Globus pallidus (tissue), 1 donor: ENCODE measurements at places on chromosomes 16 and 17.

GRCh38 chr16:84137287-84137686 lies 7.7 kb downstream of the HSDL1 start:
- no peak for DNase-seq

DNA sequence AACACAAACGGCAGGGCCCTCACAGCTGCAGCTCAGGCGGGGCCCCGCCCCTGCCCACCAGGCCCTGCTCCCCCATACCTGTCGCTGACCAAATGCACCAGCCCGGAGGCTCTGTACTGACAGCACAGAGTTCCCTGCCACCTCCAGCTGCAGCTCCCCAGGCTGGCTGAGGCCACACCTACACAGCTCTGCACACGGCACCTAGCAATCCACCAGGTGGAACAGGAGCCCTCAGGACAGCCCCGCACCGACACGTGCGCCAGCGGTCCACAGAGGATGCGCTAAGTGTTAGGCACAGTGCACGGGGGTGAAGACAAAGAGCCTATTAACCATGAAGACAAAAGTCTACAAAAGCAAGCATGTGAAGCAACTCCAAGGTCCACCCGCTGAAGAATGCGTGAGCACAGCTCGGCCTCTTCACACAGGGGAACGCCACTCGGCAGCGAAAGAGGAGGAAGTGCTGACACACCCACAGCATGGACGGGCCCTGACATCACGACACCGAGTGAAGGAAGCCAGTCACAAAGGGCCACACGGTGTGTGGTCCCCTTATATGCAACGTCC lies 5.4 kb downstream of the ZCCHC14 start:
- no peak for DNase-seq

- no peak for DNase-seq
Measured at GRCh38 chr16:81520560-81521135, 76.0 kb downstream of the CMIP start.

GRCh38 chr17:21166595-21167210 lies 39.9 kb downstream of the DHRS7B start:
- DNase-seq: no peak

DNA sequence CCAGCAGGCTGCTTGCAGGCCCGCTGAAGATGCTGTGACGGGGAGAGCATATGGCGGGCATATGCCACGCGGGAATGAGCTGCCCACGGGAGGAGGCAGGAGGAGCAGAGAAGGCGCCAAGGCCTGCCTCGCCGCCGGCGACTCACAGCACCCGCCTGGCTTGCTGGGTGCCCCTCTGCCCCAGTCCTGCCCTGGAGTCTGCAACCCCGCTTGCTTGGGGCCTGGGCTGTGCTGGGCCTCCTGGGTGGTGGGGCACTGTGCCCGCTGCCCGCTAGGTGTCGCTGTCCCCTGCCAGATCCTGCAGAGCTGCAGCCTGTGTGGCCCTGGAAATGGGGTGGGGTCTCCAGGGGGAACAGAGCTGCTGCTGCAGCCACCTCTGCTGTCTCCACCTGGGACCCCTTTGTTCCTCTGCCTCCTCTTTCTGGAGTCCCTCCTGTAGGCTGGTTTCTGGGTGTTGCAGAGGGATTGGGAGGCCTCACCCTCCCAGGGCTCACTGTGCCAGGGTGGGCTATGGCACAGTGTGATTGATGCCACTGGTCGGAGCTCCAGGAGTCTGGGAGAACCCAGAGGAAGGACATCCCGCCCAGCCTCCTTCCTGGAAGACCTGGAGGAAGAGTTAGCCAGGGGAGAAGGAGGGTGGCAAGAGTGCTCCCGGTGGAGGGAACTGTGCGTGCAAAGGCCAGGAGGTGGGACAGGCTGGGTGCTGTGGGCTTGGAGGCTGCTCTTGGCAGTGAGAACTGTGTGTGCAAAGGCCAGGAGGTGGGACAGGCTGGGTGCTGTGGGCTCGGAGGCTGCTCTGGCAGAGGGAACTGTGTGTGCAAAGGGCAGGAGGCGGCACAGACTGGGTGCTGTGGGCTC lies 141.0 kb upstream of the CIBAR2 start:
- DNase-seq: peak; percentile 24

DNA sequence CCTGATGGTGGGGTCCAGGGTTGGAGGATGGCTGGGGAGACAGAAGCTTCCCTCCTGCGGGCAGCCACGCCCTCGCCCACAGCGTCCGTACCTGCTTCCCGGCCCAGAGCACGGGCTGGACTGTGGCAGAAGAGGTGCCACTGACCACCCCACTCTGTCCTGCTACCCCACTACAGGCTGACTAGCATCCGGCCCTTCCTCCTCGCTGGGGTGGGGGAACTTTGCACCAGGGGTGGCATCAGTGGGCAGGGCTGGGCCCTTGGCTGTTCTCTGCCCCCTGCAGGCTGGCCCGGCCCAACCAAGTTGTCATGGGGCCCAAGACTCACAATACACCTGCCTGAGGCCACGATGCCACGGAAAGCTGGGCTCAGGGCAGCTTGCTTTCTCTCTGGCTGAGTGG lies 73.0 kb downstream of the KLHDC4 start:
- DNase-seq: no peak

- DNase-seq: no peak
Measured at GRCh38 chr17:48611681-48612455, 1.1 kb upstream of the HOXB7 start.

DNA sequence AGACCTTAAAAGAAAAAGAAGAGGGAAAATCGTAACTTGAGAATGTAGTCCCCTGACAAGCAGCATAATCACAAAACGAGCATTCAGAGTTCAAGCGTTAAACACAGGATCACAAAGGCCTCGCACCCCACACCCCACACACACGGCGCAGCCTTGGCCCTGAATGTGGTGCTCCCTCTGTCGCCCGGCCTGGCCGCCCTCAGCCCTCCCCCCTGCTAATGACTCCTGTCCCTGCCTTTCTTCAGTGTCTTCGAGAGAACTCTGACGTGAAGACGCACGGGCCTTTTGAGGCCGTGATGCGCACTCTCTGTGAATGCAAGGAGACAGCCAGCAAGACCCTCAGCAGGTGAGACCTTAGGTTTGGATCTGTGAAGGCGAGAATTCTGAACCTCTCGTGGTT lies 47.5 kb upstream of the ENDOV start:
- DNase-seq: no peak

DNA sequence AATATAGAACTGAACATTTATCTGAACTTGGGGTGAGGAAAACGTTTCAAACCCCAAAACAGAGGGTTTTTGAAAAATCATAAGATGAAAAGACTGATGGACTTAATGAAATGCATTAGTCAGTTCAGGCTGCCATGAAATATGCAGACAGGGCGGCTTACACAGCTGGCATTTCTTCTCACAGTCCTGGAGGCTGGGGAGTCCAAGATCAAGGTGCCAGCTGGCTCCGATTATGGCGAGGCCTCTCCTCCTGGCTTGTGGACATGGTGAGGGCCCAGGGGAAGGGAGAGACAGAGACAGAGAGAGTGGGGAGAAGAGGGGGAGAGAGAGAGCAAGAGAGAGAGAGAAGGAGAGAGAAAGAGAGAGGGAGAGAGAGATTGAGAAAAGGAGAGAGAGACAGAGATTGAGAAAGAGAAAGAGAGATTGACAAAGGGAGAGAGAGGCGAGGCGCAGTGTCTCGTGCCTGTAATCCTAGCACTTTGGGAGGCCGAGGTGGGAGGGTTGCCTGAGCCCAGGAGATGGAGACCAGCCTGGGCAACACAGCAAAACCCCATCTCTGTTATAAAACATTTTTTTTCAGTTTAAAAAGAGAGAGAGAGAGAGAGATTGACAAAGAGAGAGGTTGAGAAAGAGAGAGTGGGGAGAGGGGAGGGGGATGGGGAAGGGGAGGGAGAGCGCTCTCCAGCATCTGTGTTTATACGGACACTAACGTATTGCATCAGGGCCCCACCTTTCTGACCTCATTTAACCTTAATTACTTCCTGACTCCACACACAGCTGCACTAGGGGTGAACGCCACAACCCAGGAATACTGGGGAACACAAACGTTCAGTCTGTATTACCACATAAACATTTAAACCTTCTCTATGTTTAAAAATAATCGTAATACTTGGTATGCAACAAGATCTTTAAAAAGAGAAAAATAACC lies 24.6 kb upstream of the RPH3AL start:
- DNase-seq: no peak

DNA sequence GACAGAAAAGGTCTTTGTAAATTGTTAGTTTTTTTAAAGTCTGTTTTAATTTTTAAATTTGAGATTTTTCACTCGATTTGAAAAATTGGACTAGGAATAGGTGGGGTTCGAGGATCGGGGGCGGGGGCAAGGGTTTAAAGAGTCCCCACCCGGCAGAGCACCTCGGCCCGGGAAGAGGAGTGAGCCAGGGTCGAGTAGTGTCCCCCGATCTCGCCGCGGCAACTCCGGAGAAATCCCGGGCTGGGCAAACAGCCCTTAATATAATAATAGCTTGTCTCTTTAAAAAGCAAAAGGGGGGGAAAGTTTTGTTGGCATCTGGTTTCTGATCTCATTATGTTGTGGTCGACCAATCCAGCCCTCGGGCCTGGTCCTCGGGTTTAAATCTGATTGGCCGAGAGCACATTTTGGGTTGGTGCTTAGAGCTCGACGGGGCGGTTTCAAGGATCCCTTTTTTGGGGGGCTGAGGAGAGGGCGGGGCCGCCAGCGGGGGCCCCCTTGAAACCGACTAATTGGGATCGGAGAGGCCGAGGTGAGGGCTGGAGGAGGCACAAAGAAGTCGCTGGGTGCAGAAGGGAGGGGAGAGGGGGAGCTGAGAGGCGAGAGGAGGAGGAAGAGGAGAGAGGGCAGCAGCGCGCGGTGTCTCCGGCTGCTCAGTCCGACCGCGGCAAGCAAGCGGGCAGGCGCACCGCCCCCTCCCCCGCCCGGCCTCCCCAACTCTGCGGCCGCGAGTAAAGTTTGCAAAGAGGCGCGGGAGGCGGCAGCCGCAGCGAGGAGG lies at the start of gene FZD2:
FZD2 (plus strand) TSS at position 653 of the 775 bp plus-strand sequence. CDS start 205 bp downstream, outside the sequence.
- peak; percentile 67 for DNase-seq

GRCh38 chr17:35750526-35751395 lies 2.3 kb downstream of the GAS2L2 start:
- no peak for DNase-seq

DNA sequence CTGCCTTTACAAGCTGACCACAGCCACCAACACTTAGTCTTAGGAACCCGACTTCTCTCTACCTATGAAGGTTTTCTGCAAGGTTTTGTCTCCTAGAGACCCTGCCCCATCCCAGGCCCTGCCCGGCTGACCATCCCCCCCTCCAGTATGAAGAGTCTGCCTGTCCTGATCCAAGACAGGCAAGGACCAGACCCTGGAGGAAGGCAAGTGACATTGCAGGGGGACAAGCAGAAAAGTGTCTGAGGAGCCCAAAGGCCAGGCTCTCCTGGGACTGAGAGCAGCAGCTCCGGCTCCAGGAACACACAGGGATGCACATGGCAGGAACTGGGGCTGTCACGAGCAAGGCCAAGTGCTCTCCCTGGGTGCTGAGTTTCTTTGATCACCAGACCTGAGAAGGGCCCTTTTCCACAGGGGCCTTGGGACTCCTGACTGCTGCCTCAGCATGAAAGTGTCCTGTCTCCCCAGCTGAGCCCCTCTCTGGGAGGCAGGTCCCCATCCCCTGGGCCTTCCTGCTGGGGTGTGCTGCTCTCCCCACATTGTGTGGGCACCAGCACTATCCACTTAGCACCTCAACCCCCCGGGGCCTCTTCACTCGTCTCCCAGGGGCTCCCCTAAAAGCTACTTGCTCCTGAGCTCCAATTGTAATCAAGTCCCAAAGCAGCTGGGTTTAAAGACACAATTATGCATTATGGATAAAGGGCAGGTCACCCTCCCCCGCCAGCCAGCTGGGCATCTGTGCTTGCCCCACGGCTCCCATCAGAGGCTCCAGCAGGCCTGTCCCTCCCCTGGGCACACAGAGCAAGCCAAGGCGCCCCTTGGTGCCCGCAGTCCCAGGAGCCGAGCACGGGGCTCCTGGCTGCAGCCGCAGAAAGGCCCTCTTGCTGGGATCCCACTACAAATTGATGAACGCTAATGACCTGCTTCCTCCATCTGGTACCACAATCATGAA lies 11.6 kb upstream of the CACNG4 start:
- DNase-seq: no peak

GRCh38 chr17:83083368-83084201 lies 4.2 kb downstream of the METRNL start:
- no peak for DNase-seq

GRCh38 chr17:55672585-55673501 lies 49.8 kb downstream of the TMEM100 start:
- no peak for DNase-seq

GRCh38 chr16:31460582-31461002 lies 1.3 kb downstream of the ARMC5 start:
- DNase-seq: peak; percentile 30

DNA sequence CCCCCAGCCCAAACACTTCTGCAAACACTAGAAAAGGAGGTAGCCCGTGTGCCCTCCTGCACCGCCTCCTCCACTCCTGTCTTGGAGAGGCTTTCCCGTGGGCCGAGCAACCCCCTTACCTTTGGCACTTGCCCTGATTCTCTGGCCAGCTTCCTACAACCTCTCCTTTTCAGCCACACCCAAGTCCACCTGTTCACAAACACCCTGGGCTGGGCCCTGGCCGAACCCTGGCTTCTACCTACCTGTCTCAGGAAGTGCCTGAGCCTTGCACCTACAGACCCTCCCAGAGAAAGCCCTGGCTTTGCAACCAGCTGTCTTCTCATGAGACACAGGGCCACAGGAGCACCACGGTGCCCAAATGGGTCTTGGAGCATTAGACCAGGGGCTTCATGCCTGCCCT lies 2.0 kb upstream of the ANTKMT start:
- DNase-seq: no peak

- no peak for DNase-seq
Measured at GRCh38 chr17:72795941-72796340, 296.5 kb downstream of the SLC39A11 start.

DNA sequence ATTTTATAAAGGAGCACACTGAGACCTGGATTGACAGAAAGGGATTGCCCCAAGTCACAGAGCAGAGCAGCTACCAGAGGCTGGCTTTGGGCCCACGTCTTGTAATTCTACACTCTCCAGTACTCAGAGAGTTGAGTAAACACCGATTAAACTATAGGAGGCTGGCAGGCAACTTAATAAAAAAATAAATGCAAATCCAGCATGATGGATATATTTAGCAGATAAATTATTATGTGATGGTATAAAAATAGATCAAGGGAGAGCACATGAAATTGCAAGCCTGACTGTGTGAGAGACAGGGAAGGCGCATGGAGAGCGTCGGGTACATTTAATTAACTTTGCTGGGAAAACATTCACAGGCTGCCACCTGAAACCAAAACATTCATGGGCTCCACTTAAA lies 87.7 kb upstream of the CCL2 start:
- no peak for DNase-seq

DNA sequence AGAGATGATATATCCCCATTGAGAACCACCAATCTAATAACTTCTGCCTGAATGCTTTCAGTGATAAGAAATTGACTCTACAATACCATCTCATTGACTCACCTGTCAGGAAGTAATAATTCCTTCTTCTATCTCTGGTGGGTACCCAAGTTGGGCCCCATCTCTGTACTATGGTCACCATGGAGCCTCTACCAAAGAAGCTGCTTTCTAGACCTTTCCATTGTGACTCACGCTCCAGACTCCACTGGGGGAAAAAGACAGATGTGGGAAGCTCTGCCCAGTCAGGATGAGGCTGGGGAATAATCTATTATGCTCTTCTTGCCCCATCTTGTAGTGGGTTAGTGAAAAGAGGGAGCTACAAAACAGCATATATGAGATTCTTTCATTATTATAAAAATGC lies 100.4 kb downstream of the COPRS start:
- DNase-seq: no peak
